ENCODE measurements at places on chromosomes 1 and 21. TPM values are rescaled to one million over a fixed set of nuclear protein-coding genes. Genes with fewer than 3 reads are reported as not detected.
A peak's percentile ranks its signal among the peaks of the same experiment; 100 is the strongest.

DNA sequence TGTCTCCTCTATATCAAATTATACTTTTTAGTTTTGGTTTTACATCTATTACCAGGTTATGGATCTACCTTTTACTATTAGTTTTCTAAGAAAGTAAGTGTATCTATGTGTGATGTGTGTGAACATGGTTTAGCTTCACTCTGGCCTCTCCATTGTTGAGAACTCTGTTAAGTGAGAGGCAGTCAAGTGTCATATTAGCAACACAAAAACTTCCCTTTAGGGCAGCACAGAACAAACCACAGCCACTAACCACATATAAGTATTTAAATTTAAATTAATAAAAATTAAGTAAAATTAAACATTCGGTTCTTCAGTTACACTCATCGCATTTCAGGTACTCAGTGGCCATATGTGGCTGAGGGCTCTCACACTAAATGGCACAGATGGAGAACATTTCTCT is 96.6 kb downstream of the DPYD start:
- no peaks in the 10 kb centered on the region for H3K27me3 ChIP-seq
- no peaks in the 10 kb centered on the region for H3K36me3 ChIP-seq
- H3K27ac ChIP-seq, result no peak overlapping the region
- no peak overlapping the region for H3K4me3 ChIP-seq

The RIIAD1 gene
- not detected for total RNA-seq

GRCh38 chr1:245086389-245086969 is 68.3 kb upstream of the KIF26B start:
- H3K27me3 ChIP-seq, result no peaks in the 10 kb centered on the region
- DNase-seq, result no peak
- no peak overlapping the region for H3K27ac ChIP-seq
- no peaks in the 10 kb centered on the region for H3K36me3 ChIP-seq
- H3K4me1 ChIP-seq, result no peaks in the 10 kb centered on the region

- no peaks in the 10 kb centered on the region for H3K36me3 ChIP-seq
- no peak overlapping the region for H3K27ac ChIP-seq
- no peaks in the 10 kb centered on the region for H3K27me3 ChIP-seq
- no peak overlapping the region for H3K4me3 ChIP-seq
- H3K4me1 ChIP-seq, result no peaks in the 10 kb centered on the region
These were observed 88.1 kb upstream of the HIVEP3 start for GRCh38 chr1:42006836-42007235.

- H3K27ac ChIP-seq, result no peak overlapping the region
- H3K4me1 ChIP-seq, result peaks cover 8% of the 10 kb centered on the region
- no peaks in the 10 kb centered on the region for H3K36me3 ChIP-seq
- no peaks in the 10 kb centered on the region for H3K27me3 ChIP-seq
- H3K4me3 ChIP-seq, result no peak overlapping the region
- no peak for DNase-seq
These were observed 6.7 kb downstream of the IGSF8 start for GRCh38 chr1:160091666-160092223.

DNA sequence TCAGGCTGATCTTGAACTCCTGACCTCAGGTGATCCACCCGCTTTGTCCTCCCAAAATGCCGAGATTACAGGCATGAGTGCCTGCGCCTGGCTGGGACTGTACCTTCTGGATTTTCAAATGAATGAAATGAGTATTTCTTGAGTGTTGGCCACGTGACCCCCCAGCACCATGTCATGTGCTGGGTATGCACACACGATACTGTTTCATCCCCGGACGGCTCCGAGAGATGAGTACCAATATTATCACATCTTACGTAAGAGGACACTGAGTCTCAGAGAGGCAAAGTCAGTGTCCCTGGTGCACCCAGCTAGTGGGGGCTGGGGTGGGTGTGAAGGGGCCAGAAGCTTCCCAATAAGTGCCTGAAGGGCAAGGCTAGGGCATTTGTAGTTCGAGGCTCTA is 780 bp upstream of the CROCC start:
- H3K4me1 ChIP-seq, result peaks cover 13% of the 10 kb centered on the region
- H3K36me3 ChIP-seq, result no peaks in the 10 kb centered on the region
- no peak for DNase-seq
- no peak overlapping the region for H3K4me3 ChIP-seq
- H3K27me3 ChIP-seq, result no peaks in the 10 kb centered on the region

The KRTAP15-1 gene
- not detected for total RNA-seq

DNA sequence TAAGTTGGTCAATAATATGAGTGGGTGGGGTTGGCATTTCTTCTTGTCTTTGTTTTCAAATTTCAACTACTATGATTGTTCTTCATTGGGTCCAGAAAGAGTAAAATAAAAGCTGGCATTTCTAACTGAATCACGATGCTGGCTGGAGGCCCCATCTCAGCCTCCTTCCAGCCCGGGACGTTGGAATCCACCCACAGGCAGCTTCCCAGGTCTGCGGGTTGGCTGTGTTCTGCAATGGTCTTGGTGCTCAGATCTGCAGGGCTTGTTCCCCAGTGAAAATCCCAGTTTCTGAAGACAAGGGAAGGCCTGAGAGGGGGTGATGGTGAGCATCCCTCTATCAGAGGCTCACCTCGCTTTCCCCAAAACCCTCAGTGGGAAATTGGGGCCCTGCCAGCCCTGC is 54.7 kb upstream of the ARHGEF16 start:
- no peak overlapping the region for H3K27ac ChIP-seq
- no peaks in the 10 kb centered on the region for H3K36me3 ChIP-seq
- no peaks in the 10 kb centered on the region for H3K4me1 ChIP-seq
- DNase-seq, result no peak
- no peaks in the 10 kb centered on the region for H3K27me3 ChIP-seq

GRCh38 chr1:41887365-41887764 is 31.4 kb downstream of the HIVEP3 start:
- DNase-seq, result no peak
- H3K4me1 ChIP-seq, result peaks cover 19% of the 10 kb centered on the region
- no peak overlapping the region for H3K27ac ChIP-seq
- H3K27me3 ChIP-seq, result no peaks in the 10 kb centered on the region

The ENSA gene
- 157 TPM for total RNA-seq

- H3K4me3 ChIP-seq, result no peak overlapping the region
- no peaks in the 10 kb centered on the region for H3K27me3 ChIP-seq
- no peaks in the 10 kb centered on the region for H3K4me1 ChIP-seq
- peak overlapping the region; percentile 23 for H3K27ac ChIP-seq
- peaks cover 15% of the 10 kb centered on the region for H3K36me3 ChIP-seq
- peak; percentile 19 for DNase-seq
These were observed 12.8 kb upstream of the MPZL1 start for GRCh38 chr1:167708940-167709389.

- DNase-seq, result no peak
- no peaks in the 10 kb centered on the region for H3K36me3 ChIP-seq
- no peaks in the 10 kb centered on the region for H3K4me1 ChIP-seq
- no peak overlapping the region for H3K4me3 ChIP-seq
- H3K27me3 ChIP-seq, result no peaks in the 10 kb centered on the region
These were observed 9.0 kb upstream of the KCTD3 start for GRCh38 chr1:215557992-215558626.

- H3K27ac ChIP-seq, result no peak overlapping the region
- no peak for DNase-seq
- H3K36me3 ChIP-seq, result no peaks in the 10 kb centered on the region
These were observed 84.9 kb upstream of the ARHGEF16 start for GRCh38 chr1:3369446-3370076.

DNA sequence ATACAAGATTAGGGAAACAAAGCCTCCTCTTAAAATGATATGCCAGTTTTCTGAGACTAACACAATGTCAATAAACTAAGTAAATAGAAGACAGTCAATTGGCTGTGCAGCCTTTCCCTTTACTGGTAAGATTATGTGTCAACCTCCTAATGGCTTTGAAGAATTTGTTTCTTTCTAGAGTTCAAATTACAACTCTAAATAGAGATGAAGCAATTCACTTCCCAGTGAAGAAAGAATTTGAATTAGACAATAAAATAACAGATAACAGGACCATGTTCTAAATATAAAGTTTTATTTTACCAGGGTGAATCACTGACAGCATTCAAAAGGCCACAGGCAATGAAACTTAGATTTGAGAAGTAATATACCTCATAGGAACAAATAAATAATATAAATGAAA is 680.3 kb downstream of the PLA2G4A start:
- no peaks in the 10 kb centered on the region for H3K4me1 ChIP-seq
- H3K27me3 ChIP-seq, result no peaks in the 10 kb centered on the region
- H3K27ac ChIP-seq, result no peak overlapping the region
- no peak overlapping the region for H3K4me3 ChIP-seq
- no peak for DNase-seq
- no peaks in the 10 kb centered on the region for H3K36me3 ChIP-seq
